Right ventricle myocardium inferior (tissue), 1 donor: ENCODE measurements at places on chromosomes 11 and 22. TPM values are rescaled to one million over a fixed set of nuclear protein-coding genes. Genes with fewer than 3 reads are reported as not detected.
A peak's percentile ranks its signal among the peaks of the same experiment; 100 is the strongest.

DNA sequence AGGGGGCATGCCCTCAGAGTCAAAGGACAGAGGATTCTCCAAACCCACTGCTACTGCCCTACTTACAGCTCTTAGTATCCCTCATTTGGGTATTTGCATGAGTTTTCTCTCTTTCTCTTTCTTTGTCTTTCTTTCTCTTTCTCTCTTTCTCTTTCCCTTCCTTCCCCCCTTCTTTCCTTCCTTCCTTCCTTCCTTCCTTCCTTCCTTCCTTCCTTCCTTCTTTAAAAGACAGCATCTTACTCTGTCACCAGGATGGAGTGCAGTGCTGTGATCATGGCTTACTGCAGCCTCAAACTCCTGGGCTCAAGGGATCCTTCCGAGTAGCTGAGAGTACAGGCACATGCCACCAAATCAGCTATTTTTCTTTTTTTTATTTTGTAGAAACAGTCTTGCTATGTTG, 14.0 kb upstream of the MMP7 start:
- DNase-seq, result no peak

TOLLIP gene
- total RNA-seq, result 46.8 TPM

- DNase-seq, result no peak
These were observed 21.6 kb upstream of the PEX26 start for GRCh38 chr22:18056161-18056666.

DNA sequence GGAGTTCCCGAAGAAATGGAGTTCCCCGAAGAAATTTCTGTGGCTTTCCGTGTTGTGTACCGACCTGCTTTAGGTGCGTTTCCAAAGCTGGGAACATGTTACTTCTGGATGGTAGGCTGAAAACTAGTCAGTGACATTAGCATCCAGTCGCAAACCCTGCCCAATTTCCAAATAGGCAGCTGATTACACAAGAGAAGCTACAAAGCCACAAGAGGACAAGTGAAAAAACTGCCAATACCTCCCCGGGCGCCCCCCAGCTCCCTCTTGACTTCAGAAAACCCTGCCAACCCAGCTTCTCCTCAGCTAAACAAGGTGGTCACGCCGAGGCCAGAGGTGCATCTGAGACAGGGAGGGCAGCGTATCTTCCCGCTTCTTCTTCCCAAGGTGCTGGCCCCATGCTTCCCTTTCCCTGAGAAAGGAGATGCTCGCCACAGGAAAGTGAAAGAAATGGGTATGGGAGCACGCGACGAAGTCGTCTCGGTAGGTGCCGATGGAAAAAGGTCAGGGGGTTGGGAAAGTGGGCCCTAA, 551 bp downstream of the AGBL2 start:
- peak; percentile 75 for DNase-seq
